ENCODE measurements at places on chromosomes 1 and 21. TPM values are rescaled to one million over a fixed set of nuclear protein-coding genes. Genes with fewer than 3 reads are reported as not detected.

- no peaks in the 10 kb centered on the region for H3K36me3 ChIP-seq
- no peaks in the 10 kb centered on the region for H3K27me3 ChIP-seq
- no peak overlapping the region for H3K27ac ChIP-seq
- no peaks in the 10 kb centered on the region for H3K4me1 ChIP-seq
- H3K4me3 ChIP-seq = no peak overlapping the region
These were observed 65.1 kb downstream of the MSH4 start for GRCh38 chr1:75861831-75862230.

DNA sequence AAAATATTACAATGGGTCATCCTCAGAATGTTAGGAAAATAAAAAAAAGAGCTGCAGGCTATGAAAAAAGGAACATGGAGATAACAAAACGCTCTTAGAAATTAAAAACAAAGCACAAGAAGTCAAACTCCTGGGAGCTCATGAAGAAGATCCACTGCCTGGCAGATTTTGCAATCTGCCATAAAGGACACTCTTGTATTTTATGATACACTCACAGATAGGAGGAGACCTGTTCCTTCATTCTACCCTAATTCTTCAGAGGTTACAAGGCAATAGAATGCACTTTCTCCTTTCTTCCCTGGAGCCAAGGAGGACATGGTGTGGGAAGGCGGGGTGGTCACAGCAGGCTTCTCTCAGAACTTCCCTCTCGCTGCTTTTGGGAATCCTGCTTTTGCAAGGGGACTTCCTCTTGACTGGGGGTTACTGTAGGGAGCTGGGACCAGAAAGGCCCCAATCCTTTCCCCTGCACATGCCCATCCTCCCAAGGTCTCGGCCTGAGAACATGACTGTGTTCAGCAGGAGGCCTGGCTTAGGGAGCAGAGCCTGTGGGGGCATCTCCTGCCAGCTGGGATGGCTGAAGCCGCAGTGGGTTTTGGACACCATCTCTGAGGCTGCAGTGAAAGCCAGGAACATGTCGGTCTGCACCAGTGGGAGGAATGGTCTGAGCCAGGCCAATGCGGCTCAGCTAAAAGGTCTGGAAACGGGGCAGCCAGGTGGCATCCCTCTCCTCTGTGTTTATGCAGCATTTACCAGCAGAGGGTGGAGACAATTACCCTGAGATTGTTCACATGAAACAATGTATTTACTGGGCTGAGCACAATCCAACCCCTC lies 44.8 kb downstream of the GPR161 start:
- H3K4me1 ChIP-seq = no peaks in the 10 kb centered on the region
- no peak for DNase-seq
- H3K27ac ChIP-seq = no peak overlapping the region
- no peaks in the 10 kb centered on the region for H3K36me3 ChIP-seq
- H3K27me3 ChIP-seq = no peaks in the 10 kb centered on the region

DNA sequence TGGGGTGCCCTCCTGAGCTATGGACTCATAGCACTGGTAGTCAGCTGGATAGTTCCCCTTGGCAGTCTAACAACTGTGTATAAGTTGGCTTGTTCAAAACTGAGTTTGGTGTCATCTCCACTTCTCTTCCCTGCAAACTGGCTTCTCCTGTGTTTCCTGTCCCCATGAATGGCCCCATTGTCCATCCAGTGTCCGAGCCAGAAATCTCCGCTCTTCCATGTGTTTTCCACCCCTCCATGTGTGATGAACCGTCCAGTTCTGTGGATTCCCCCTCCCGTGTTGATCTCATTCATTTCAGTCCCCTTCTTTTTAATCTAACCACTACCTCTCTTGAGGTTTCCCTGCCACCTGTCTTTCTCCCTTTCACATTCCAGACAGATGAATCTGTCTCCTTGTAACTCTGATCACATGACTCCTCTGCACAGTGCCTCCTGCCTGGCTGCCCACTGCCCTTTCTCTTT lies 195.7 kb downstream of the ROR1 start:
- H3K36me3 ChIP-seq = no peaks in the 10 kb centered on the region
- H3K27ac ChIP-seq = no peak overlapping the region
- DNase-seq = no peak
- no peaks in the 10 kb centered on the region for H3K4me1 ChIP-seq
- H3K27me3 ChIP-seq = no peaks in the 10 kb centered on the region

- DNase-seq = no peak
- H3K36me3 ChIP-seq = peaks cover 3% of the 10 kb centered on the region
- no peak overlapping the region for H3K27ac ChIP-seq
- H3K27me3 ChIP-seq = no peaks in the 10 kb centered on the region
These were observed 26.6 kb downstream of the DHRS3 start for GRCh38 chr1:12591267-12591938.

DNA sequence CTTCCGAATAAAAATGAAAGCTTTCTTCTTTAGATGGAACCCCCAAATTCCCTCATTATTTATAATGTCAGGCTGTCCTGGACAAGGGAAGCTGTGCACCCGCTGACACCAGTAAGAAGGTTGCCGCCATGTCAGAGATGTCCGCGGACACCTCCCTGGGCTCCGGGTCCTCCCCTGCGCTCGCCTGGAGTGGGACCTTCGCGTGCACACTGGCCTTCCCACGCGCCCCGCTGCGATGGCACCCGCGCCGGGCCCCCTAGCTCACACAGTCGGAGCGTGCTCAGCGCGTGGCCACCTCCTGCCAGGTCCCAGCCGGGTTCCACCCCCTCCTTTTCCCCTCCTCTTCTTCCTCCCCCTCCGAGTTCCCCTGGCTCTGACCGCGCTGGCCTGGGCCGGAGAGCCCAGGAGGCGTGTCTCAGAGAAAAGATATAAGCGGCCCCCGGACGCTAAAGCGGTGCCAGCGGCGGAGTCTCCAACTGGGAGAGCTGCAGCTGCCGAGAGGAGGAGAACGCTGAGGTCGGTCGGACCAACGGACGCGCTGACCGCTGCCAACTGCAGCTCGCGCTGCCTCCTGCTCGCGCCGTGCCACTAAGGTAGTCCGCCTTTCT lies at the start of gene G0S2:
Gene G0S2 (plus strand): TSS at position 456 of the 608 bp plus-strand sequence. CDS start 273 bp downstream, outside the sequence.
- H3K27me3 ChIP-seq = no peaks in the 10 kb centered on the region
- peak within 1 kb of the TSS; percentile 64 for H3K27ac ChIP-seq
- peak; percentile 75 for DNase-seq
- H3K4me1 ChIP-seq = peaks cover 28% of the 10 kb centered on the region

- peak overlapping the region; percentile 83 for H3K27ac ChIP-seq
- H3K36me3 ChIP-seq = no peaks in the 10 kb centered on the region
- H3K27me3 ChIP-seq = no peaks in the 10 kb centered on the region
- no peak overlapping the region for H3K4me3 ChIP-seq
These were observed 35.0 kb upstream of the ECE1 start for GRCh38 chr1:21325231-21325718.

GRCh38 chr1:216331211-216331610 lies 92.0 kb downstream of the USH2A start:
- H3K4me1 ChIP-seq = no peaks in the 10 kb centered on the region
- DNase-seq = no peak
- H3K36me3 ChIP-seq = no peaks in the 10 kb centered on the region

DNA sequence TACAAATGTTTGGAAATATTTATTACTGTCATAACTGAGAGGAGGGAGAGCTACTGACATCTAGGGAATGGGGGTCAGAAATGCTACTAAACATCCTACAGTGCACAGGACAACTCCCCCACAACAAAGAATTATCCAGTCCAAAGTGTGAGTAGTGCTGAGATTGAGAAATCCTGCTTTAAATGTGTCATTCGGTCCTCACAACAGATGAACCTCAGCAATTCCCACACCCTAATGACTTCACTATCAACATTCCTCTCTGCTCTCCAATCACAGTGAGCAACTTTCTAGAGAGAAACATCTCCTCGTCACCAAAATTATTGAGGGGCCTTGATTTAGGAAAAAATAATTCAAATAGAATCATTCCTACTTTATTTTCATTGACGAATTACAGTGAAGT lies 18.0 kb downstream of the OMA1 start:
- H3K27ac ChIP-seq = no peak overlapping the region
- peaks cover 27% of the 10 kb centered on the region for H3K36me3 ChIP-seq
- H3K4me1 ChIP-seq = no peaks in the 10 kb centered on the region
- no peak overlapping the region for H3K4me3 ChIP-seq

- peak; percentile 93 for DNase-seq
- peak overlapping the region; percentile 19 for H3K4me3 ChIP-seq
- no peaks in the 10 kb centered on the region for H3K36me3 ChIP-seq
- peaks cover 50% of the 10 kb centered on the region for H3K4me1 ChIP-seq
- peak overlapping the region; percentile 93 for H3K27ac ChIP-seq
These were observed 12.5 kb downstream of the RPS6KA1 start for GRCh38 chr1:26541816-26542711.

DNA sequence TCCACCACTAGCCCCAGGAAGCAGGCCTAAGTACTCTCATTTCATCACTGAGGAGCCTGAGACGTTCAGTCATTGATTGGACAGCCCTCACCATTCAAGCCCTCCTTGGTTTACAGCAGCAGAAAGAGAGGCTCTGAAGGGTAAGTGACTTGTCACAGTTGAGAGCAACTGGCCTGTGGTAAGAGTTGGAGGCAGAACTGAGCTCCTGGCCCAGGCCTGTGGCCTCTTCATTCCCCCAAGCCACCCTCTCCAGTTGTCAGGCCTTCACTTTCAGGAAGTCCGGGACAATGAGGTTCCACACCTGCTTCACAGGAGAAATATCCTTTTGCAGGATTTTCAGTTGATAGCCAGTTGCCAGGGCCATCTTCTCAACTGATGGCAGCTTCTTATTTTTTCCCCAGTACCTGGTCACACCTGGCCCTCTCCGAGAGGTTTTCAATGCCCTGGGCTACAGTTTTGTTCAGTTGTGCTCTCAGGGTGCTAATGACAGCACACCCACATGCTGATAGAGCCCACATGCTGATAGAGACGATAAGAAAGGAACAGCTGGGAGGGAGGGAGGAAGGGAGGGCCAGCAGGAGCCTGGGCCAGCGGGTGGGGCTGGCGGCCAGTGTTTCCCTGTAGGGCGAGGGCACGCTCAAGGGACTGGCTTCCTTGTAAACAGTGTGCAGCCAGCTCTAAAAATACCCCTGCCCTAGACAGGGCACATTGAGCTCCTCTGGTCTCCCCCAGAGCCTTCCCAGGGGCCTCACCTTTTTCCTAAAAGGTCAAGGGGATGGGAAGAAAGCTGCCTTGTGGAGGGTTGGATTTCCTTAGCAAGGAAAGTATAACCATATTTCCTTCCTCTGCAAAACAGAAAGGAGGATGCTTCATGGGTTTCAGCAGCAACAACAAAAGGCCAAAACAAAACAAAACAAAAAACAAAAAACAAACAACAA lies 112.7 kb upstream of the JUN start:
- peaks cover 83% of the 10 kb centered on the region for H3K4me1 ChIP-seq
- peak overlapping the region; percentile 82 for H3K27ac ChIP-seq
- no peak overlapping the region for H3K4me3 ChIP-seq
- no peaks in the 10 kb centered on the region for H3K36me3 ChIP-seq

GRCh38 chr1:34670982-34671381 lies 83.9 kb upstream of the GJB5 start:
- H3K36me3 ChIP-seq = no peaks in the 10 kb centered on the region
- no peak overlapping the region for H3K4me3 ChIP-seq
- no peak overlapping the region for H3K27ac ChIP-seq
- no peaks in the 10 kb centered on the region for H3K4me1 ChIP-seq
- no peak for DNase-seq

DNA sequence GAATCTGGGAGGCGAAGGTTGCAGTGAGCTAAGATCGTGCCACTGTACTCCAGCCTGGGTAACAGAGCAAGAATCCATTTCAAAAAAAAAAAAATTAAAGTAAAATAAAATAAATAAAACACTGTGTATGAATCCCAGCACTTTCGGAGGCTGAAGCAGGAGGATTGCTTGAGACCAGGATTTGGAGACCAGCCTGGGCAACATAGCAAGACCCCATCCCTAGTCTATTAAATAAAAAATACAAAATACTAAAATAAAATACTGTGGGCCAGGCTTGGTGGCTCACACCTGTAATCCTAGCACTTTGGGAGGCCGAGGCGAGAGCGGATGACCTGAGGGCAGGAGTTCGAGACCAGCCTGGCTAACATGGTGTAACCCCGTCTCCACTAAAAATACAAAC lies 4.2 kb upstream of the BNIPL start:
- no peaks in the 10 kb centered on the region for H3K27me3 ChIP-seq
- H3K4me3 ChIP-seq = no peak overlapping the region
- peaks cover 4% of the 10 kb centered on the region for H3K4me1 ChIP-seq
- peaks cover 24% of the 10 kb centered on the region for H3K36me3 ChIP-seq
- no peak for DNase-seq
- no peak overlapping the region for H3K27ac ChIP-seq

DNA sequence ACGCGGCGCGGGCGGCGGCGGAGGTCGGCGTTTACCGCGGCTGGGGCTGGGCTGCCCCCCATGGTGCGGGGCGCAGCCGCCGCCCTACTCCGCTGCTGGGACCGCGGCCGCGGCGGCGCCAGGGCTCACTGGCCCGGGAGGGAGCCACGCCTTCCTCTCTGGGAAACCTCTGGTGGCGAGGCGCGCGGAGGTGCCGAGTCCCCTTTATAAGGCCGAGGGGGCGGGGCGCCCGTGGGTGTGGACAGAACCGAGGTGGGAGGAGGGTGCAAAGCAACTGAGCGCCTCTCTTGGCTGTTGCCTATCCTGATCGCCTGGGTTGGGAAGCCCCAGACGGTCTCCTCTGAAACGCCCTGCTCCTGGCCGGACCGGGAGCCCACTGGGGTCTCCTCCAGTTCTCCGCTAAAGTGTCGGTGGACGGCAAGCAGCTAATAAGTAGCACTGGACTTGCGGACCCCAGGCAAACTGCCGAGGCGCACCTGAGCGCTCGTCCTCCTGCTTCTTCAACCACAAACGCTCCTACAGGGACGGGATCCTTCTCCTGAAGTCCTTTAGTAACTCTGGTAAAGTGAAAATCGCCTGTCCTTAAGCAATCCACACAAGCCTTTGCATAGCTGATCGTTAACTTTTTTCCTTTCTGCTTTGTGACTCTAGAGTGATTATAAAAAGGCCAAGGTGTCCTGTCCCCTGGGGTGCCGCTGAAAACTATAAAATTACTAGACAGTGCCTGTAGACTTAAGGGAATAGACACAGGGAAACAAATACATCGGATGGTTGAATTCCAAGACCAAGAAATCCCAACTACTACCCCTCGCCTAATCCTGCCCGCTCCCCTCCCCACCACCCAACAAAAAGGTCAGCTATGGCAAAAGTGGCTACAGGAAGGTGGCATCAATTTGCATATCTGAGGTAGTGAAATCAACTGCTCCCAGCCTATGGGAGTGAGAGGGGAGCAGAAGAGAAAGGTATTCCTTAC lies at the start of gene PTGER3:
Gene PTGER3 (minus strand): TSS at position 182 of the 973 bp plus-strand sequence. CDS start 239 bp downstream, outside the sequence.
- no peak within 1 kb of the TSS for H3K27ac ChIP-seq
- DNase-seq = peak; percentile 94
- H3K4me3 ChIP-seq = peak within 1 kb of the TSS; percentile 43
- H3K36me3 ChIP-seq = no peaks in the 10 kb centered on the region
- H3K27me3 ChIP-seq = peaks cover 21% of the 10 kb centered on the region

DNA sequence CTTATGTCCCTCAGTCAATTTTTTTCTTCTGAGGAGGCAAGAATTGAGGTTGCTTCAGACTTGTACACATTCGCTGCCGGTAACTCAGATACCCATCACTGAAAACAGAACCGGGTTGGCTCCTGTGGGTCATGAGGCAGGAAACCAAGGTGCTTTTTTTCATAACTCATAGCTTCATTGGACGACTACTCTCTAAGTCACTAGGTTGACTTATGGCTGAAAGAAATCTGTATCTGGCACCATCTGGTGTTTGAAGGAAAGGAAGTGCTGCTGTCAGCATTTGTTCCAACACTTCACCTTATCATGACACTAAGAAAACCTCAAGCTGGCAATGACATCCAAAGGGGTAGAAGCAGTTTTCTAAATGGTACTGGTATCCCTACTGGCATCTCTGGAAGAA lies 82.3 kb downstream of the TBX19 start:
- no peak overlapping the region for H3K4me3 ChIP-seq
- H3K36me3 ChIP-seq = no peaks in the 10 kb centered on the region
- no peaks in the 10 kb centered on the region for H3K27me3 ChIP-seq
- H3K27ac ChIP-seq = no peak overlapping the region

GCSAML gene
- total RNA-seq = 0.30 TPM

TMPRSS15 gene
- not detected for total RNA-seq

ZMYND12 gene
- total RNA-seq = 4.1 TPM

PPM1J gene
- not detected for total RNA-seq

TGFBR3 gene
- total RNA-seq = 59.2 TPM

MMP23B gene
- total RNA-seq = 79.3 TPM

WNT3A gene
- 19.6 TPM for total RNA-seq

EXTL2 gene
- 5.2 TPM for total RNA-seq

CASQ1 gene
- total RNA-seq = 0.91 TPM
